ENCODE measurements at places on chromosomes 12 and 14.

DNA sequence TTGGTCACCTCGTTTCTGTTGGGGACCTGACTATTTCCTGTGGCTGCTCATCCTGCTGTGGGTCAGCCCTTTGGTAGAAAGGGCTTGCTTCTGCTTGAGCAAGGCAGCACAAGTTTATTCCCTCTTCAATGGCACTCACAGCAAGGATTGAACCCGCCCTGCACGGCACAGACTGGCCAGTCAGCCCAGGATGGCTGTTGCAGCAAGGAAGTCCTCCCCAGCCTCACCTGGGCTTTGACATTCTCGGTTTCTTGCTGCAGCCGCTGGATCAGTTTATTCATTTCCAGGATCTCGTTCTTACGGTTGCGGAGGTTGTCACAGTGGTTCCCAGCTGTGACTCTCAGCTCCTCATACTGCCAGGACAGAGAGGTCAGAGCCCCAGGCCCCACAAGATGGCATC lies 9.5 kb downstream of the KRT82 start:
- DNase-seq, result no peak

- no peak for DNase-seq
Measured at GRCh38 chr14:94113490-94113889, 3.0 kb downstream of the IFI27 start.

- no peak for DNase-seq
Measured at GRCh38 chr14:58914279-58914855, 274.1 kb upstream of the DAAM1 start.

DNA sequence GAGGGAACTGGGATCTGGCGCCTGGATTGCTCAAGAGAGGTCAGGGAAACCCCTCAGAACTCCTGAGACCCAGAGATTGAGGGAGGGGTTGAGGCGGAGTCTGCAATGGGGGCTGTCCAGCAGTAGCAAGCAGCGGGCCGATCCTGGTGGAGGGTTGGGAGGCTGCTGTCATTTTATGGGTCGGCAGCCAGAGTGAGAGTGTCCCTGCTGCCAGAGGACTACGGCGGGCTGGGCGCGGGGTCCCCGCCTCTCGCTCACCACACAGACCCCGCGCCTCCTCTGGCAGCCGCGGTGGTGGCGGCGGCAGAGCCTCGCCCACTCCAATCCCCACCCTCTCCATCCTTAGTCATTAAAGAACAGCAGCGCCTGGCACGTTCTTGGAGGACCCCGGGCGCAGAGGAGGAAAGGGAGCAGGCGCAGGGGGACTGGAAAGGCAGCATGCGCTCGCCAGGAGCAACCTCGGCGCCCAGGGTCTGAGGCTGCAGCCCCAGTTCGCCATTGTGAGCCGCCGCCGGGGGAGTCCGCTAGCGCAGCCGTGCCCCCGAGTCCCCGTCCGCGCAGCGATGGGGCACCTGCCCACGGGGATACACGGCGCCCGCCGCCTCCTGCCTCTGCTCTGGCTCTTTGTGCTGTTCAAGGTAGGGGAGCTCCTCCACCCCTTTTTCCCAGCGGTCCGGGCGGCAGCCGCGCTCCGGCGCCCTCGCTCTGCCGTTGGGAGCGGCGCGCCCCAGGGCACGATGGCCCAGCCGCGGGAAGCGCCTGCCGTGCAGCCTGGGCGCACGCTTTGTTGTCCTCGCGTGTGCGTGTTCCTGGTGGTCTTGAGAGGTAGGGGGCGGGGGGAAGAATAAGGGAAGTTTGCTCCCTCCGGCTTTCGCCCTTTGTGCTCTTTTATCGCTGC lies at the start of gene PTPRO:
PTPRO (plus strand) TSS at position 345 of the 898 bp plus-strand sequence.
- no peak for DNase-seq
